AML-193 (cell line): ENCODE measurements at places on chromosomes 11 and 22.

DNA sequence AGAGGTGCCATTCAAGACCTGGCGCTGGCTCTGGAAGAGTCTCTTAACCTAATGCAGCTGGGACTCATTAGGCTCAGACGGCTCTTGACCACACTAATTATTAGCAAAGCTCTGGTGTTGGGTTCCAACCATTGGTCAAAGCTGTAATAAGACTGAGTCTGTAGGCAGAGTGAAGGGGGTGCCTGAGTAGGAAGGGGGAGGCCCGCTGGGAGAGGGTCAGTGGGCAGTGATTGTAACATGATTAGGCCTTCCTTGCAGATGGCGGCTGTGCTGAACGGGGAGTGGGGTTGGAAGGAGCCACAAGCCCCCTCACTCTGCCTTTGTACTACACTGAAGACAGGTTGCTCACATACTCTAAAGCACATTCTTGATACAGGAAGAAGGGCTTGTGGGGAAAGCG, 5.2 kb downstream of the SRPRA start:
- no peak for DNase-seq

DNA sequence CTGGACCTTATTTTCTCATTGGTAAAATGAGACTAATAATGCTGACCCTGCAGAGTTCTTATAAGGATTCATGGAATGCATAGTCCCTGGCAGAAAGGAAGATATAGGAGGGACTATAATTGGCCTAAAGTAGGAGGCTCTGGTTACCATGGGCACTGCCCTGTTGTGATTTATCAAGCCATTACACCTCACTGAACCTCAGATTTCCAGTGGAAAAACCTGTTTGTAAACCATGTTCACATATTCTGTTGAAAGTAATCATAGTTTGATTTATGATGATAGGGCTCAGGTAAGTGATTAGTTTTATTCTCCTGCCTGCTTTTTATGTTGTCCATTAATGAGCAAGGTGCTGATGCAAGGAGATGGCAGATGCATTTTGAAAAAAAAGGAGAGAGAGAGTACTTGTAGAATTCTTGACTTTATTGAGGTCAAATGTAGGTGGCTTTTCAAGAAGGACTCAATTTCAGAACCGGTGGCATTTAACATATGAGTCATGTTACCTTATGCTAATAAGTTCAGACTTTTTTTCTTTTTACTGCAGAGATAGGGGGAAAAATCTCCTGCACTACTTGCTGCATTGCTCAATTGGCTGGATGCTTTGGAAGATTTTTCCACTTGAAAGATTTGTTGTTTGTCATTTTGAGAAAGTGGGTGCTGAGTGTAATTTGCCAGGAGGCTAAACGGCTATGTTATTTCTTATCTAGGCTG, 14.6 kb downstream of the NF2 start:
- no peak for DNase-seq

DNA sequence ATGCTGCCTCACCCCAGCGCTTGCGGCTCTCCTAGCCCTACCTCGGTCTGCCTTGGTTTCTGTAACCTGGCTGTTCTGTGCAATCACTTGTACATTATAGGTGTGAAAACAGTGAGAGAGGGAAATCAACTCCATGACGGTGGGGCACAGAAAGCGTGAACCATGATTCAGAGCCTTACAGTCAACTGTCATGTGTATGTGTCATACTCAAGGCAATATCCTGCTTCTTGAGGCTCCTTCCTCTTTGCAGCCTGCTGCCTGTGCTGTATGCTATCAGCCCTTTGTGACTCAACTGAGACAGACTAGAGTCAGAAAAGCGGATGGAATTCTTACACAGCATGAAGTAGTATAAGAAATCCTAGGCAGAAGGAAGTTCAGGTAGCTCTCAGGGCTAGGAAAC, 2.1 kb downstream of the NRIP3 start:
- DNase-seq: peak; percentile 92

GRCh38 chr22:36569999-36570398, 41.0 kb upstream of the EIF3D start:
- DNase-seq: no peak

DNA sequence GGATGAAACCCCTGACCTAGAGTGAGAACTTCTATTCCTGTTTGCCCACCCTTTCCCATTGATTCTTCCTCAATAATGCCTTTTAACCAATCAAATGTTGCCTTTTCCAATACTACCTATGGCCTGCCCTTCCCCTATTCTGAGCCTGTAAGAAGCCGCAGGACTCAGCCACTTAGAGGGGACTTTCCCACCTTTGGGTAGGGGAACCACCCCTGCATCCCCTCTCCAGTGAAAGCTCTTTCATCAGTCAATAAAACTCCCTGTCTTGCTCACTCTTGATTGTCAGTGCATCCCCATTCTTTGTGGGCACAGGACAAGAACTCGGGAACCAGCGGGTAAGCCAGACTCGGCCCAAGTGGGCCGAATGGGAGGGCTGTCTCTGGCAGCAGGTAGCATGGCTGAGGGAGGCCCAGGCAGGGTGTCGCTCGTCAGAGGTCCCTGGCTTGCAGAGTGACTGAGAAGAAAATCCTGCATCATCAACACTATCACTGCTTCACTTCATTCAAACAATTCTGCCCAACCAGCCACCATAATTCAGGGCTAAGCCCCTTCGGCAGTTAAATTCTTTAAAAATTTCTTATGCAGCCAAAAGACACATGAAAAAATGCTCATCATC, 30.4 kb downstream of the LDHAL6A start:
- no peak for DNase-seq
